AML-193 (cell line): ENCODE measurements at places on chromosomes 7 and 10.

DNA sequence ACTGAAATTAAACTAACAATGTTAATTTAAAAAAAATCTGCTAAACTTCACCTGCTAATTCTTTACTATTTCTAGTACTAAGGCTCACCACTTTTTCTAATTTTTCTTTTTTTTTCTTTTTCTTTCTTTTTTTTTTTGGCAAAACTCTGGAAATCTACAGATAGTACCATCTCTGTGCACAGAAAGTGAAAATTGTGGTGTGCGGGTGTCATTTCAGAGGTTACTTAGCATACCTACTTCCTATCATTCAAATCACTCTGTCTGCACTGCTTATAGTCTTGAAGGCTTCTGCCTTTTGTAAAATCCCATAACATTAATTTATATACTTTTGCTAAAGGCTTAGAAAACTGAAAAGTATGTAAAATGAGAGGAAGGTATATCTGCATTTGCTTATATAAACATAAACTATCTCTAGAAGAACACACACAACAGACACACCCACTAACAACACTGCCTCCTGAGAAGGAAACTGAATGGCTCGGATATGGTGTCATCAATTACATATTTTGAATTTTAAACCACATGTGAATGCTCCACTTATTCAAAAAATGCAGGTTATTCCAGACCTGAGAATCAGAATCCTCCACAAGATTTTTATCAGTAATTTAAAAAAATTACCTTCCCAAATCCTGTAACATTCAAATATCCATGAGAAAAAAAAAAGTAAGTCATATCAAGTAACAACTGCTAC, 229.5 kb downstream of the PARD3 start:
- no peak for DNase-seq

DNA sequence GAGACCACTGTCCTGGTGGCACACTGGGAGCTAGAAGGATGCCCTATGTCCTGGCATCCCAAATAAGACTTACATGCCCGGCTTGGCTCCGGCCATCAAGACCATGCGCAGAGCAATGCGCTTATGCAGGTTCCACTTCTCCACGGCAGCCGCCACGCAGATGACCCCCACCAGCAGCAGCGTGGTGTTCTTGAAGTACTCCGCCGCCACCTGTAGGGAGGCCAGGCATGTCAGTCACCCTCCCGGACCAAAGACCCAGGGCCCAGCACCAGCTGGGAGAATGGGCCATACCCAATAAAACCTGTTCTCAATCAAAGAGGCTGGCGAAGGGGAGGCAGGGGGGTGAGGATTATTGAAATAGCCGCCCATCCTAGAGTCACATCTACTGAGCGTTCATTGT, 19.9 kb downstream of the SLC13A4 start:
- DNase-seq = no peak

- DNase-seq = no peak
Measured at GRCh38 chr7:25633426-25634036, 405.2 kb upstream of the NPVF start.

DNA sequence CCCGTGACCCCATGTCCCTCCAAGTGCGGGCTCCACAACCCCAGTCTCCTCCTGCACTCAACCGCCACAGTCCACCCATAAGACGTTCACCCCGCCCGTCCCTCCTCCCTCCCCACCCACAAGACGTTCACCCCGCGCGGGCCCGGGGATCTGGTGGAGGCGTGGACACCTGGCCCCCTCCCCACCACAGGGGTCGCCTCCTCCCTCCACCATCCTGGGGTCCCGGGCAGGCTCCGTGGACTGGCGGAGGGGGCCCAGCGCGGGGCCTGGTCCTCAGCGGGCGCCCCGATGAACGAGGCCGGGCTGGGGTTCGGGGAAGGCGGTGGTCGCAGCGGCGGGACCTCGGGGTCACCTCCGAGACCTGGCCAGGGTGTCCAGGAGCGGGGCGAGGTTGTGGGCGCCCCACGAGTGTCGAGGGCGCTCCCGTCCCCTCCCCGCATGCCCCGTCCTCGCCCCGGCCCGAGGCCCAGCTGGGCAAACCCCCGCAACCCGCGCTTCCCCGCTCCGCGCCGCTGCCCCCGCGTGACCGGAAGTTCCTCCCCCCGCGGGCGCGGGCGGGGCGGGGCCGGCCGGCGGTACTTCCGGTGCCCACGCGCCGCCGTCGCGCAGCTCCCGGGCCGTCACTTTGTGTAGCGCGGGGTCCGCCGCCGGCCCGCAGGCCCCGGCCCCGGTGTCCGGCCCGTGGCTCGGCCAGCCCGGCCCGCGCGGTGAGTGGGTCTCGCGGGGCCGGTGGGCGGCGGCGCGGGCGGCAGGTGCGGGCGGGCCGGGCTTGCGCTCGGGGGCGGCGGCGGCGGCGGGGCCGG, at the start of gene ZNF316:
ZNF316 (plus strand) TSS at position 578 of the 803 bp plus-strand sequence. CDS start 5,092 bp downstream, outside the sequence.
- peak; percentile 11 for DNase-seq

- DNase-seq = no peak
Measured at GRCh38 chr10:63542835-63543575, 21.8 kb downstream of the REEP3 start.

DNA sequence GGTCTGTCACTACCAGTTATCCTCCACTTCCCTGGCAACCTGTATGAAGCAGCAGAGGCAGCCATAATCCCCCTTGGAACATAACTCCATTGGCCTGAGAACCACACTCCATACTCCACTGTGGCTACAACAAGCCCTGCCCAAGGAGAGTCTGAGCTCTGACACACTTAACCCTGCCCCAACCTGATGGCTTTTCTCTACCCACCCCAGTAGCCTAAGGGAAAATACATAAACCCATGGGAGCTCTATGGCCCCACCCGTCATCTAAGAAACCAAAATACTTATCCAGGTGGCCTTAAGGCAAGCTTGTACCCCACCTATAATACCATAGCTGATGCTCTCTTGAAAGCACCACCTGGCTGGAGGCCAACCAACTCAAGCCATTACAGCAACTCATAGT, 324.8 kb upstream of the GLI3 start:
- DNase-seq = no peak
